HepG2 (cell line): ENCODE measurements at places on chromosomes 5 and 9.

- DNase-seq = no peak
These were observed 7.3 kb upstream of the FCN1 start for GRCh38 chr9:134925011-134925511.

DNA sequence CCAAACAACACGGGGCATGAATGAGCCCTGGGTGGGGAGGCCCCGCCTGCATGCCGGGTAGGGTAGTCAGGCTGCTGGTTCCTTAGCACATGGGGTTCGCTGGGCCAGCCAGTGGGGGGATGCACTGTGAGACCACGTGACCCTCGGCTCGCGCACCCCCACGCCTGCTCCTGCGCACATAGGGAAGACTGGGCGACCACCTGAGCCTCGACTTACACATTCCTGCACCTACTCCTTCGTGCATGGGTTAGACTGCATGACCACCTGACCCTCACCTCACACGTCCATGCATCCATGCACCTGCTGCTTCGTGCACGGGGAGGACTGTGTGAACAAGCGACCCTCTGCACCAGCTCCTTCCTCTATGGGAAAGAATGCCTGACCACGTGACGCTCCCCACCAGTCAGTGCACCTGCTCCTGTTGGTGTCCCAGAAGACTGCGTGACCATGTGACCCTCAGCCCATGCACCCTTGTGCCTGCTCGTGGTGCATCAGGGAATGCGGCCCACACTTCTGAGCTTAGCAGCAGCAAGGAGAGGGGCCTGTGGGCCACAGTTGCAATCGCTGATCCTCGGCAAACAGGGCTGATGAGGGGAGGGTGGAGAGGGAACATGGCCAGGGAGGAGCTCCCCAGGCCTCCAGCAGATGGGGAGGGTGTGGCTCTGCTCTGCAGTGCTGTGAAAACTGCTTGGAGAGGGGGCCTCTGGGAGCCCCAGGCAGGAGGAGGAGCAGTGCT is 18.1 kb downstream of the LPCAT1 start:
- no peak for DNase-seq

DNA sequence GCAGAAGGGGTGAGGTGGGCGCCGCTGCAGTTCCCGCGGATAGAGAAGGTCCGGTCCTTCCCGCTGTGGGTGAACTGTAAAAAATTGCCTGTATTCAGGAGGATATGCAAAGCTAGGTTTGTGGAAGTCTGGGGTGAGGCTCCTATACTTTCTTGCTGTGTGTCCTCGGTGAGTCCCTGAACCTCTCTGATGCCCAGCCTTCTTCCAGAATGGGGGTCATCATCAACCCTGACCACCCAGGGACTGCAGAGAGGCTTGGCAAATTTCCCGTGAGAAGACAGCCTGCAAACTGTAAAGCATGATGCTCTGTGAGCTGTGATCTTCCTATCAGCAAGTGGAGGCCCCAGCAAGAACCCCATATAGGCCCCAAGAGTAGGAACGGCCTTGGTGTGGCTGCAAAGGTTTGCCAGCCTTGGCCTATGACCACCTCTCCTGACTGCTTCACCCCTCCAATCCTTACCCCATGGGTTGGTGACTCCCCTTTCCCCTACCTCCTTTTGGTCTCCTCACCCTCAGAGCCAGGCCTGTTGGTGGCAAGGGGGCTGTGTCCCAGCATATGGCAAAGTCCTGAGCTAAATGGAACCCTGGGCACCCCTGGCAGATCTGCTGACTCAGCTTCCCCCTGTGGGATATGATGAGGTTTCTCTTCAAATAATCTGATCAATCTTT is 760 bp downstream of the ALDH1B1 start:
- no peak for DNase-seq

DNA sequence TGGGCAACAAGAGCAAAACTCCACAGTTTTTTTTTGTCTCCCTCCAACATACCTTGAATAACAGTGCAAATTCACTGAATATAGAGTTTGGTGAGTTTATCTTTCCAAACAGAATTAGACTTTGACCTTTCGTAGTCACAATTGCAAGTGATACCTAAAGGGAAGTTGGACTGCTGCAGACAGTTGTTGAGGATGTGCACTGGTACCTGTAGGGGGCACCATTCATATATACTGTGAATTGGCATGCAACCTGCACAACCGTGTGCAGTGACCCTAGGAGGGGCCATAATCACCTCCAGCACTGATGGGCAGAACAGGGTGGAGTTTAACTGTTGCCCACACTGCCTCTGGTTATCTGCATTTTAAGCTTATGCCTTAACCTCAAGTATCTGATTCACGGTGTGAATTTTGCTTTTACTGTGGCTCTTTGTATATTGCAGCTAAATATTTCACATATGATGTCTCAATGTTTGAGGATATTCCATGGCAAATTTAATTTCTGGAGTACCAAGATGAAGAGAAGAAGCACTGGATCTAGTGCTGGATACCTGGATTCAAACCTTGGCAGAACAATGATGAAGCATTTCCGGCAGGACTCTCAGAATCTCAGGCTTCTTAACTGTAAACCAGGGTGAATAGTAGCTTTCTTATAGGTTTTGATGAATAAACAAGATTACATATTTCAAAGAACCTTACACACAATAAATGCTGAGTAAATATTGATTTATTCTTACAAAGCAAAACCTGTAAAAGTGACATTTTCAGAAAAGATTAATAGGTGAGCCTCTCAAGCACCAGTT is 144.3 kb downstream of the ACTBL2 start:
- DNase-seq = peak; percentile 71

DNA sequence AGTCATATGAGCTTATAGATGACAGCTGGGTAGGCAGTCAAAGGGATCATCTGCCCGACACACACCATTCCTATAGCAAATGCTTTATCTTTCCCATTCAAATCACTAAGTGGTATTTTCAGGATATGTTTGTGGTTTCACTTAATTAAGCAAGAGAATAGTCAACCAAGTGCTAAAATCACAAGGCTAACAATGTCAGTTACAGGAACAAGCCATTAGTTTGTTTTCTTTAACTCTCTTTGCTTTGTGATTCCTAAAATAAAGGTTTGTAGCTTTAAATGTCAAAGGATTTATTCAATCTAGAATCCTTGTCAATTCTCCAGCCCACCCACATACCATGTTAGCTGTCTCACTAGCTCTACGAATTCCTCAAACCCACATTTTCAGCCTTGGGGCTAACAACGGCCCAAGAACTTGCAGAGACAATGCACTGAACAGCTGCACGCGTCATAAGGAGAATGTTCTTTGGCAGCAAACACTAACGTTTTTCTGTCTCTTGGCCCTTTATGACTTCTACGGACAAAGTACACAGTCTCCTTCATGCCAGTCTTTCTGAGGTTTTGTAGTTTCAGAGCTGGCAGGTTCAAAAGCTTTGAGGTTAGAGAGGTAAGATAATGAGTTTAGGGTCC is 56.6 kb downstream of the ELAVL2 start:
- no peak for DNase-seq

- DNase-seq = no peak
These were observed 183.9 kb downstream of the SMARCA2 start for GRCh38 chr9:2198956-2199635.

GRCh38 chr5:91486638-91487037 is 103.5 kb upstream of the ARRDC3 start:
- DNase-seq = no peak

DNA sequence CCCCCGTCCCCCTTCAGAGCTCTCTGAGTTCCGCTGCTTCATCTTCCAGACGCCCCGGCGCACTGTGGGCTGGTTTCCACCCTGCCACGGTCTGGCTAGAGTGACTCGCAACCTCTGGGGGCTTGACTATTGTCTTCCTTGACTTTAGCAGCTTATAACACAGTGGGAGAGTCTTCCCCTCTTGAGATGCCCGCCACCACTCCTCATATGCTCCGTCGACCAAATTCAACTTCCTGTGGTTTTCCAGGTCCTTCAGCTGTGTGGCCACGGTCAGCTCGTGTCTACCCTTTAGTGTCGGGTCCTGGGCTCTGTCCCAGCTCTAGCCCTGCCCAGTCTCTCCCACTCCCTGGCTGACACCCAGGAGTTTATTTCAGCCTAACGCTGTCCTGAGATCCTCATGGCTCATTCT is 28.2 kb upstream of the NCS1 start:
- DNase-seq = no peak

- peak; percentile 61 for DNase-seq
These were observed 13.0 kb downstream of the TTC1 start for GRCh38 chr5:160021831-160022446.

DNA sequence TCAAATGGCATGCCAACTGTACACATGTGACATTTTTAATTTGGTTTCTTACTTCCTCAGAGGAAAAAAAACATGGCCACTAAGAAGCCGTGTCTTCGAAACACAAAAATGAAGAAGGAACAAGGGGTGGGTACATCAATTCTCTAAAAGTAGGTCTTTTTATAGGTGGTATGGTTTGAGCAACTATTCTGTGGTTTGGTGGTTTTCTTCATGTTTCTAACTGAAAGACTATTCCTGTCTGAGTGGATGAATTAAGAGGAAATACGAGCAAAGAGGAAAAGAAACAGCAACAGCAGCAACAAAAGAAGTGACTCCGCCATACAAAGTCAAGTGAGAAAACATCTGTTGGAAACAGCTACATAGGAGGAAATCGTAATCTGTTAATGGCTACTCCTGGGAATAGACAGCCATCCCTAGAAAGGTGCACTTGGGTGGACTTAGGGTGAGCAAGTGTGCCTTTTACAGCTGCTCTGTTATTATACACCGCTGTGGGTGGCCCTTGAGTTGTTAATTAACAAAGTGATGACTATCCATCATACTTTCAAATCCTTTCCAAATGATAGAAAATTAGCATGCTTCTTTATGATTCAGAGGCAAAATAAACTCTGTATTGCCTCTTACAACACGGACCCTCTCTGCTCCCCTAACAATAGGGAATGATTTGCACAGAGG is 575.8 kb downstream of the TLE1 start:
- no peak for DNase-seq

DNA sequence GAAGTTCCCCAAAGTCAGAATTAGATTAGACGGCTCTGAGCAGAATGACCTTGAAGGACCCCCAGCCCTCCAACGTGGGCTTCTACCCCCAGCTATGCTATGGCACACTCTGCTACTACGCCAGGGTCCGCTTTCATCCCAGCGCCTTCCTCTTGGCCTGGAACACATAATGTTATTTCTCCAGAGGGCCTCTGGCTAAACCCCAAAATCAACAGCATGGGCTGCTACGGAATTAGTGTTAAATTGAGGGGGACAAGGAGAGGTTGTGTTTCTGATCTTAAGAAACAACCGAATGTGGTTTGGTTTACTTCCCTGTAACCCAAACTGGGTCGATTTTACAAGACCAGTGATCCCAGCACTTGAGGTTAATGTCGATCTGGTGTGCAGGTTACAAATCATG is 97.1 kb downstream of the ZNF618 start:
- DNase-seq = no peak
